ENCODE measurements at places on chromosomes 7 and 10. TPM values are rescaled to one million over a fixed set of nuclear protein-coding genes. Genes with fewer than 3 reads are reported as not detected.
A peak's percentile ranks its signal among the peaks of the same experiment; 100 is the strongest.

DNA sequence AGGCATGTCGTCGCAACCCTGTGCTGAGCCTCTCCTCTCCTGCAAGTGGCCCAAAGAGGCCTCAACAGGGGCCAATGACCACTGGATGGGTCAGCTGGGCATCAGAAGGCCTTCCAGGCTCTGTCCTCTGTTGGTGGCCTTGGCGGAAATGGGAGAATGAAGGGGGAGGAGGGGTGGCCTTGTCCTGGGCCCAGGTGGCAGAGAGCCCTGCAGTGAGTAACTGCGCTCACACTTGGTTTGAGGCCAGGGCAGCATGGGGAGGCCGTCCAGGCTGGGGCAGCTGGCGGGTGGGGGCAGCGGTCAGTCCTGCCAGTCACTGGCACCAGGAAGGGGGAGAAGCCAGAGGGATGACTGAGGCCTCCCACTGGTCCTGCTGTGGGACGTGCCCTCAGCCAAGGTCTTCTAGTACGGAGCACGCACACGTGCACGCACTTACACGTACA, 59.8 kb downstream of the LHPP start:
- no peak overlapping the region for H3K4me3 ChIP-seq
- no peak for DNase-seq
- H3K27ac ChIP-seq = no peak overlapping the region

DNA sequence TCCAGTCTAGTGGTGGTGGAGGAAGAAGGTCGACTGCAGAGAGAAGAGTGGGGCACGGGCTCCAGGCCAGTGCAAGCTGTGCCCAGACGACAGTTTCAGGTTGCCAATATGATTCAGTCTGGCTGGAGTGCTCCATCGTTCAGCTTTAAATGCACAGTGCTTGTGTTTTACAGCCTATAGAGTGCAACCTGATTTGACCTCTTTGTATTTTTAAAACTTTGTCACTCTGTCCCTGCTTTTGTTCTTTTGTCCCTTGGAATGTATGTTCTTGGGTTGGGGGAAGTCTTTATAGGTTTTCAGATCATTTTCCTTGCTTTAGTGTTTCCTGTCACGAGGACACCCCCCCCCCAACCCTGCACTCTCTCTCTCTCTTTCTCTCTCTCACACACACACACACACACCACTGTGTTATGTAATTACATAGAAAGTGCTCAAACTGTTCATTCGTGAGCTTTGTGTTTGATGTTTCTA, 198.0 kb downstream of the CAMK1D start:
- H3K27me3 ChIP-seq = no peaks in the 10 kb centered on the region
- no peak overlapping the region for H3K4me3 ChIP-seq
- no peak for DNase-seq
- peaks cover 9% of the 10 kb centered on the region for H3K36me3 ChIP-seq
- no peak overlapping the region for H3K27ac ChIP-seq

DNA sequence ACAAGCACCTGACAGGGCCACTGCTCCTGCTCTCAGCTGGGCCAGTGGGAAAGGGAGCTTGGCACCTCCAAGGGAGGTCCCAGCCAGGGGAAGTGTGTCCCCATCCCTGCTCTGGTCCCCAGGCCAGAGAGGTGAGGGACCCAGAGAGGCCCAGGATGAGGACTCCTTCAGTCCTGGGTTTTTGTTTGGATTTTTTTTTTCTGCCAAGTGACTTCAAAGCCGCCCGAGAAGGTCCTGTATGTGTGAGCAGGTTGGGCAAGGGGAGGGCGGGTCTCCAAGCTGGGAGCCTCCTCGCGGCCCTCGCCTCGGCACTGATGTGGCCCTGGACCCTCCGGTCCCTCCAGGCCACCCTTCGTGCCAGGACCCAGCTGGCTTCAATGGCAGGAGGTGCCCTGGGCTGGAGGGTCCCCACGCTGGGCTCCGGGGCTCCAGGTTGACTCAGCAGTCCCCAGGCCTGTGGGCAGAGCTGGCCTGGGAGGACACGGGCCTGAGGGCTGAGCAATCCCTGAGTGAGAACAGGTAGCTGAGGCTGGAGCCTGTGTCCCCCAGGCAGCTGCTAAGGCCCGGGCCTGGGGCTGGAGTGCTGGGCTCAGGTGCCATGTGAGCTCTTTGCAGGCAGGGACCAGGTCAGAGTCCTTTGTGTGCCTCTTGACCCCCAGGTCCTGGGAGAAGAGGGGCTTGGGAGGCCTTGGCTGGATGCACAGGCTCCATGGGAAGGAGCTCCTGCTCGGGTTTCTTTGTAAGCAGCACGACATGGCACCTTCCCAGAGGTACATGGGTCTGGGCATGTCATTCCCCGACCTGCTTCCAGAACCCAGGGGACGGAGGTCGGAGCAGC, 140.6 kb downstream of the FAM53B start:
- no peak overlapping the region for H3K27ac ChIP-seq
- H3K36me3 ChIP-seq = no peaks in the 10 kb centered on the region
- DNase-seq = no peak
- H3K27me3 ChIP-seq = no peaks in the 10 kb centered on the region
- H3K4me1 ChIP-seq = no peaks in the 10 kb centered on the region

- peak; percentile 9 for DNase-seq
- peaks cover 12% of the 10 kb centered on the region for H3K27me3 ChIP-seq
- no peaks in the 10 kb centered on the region for H3K4me1 ChIP-seq
Observed at GRCh38 chr10:43045631-43046287, 31.1 kb upstream of the RET start.

GRCh38 chr7:7699970-7700369, 18.4 kb downstream of the RPA3 start:
- H3K27me3 ChIP-seq = no peaks in the 10 kb centered on the region
- DNase-seq = no peak
- peaks cover 3% of the 10 kb centered on the region for H3K36me3 ChIP-seq
- no peak overlapping the region for H3K27ac ChIP-seq
- peaks cover 1% of the 10 kb centered on the region for H3K4me1 ChIP-seq
- H3K4me3 ChIP-seq = no peak overlapping the region

DNA sequence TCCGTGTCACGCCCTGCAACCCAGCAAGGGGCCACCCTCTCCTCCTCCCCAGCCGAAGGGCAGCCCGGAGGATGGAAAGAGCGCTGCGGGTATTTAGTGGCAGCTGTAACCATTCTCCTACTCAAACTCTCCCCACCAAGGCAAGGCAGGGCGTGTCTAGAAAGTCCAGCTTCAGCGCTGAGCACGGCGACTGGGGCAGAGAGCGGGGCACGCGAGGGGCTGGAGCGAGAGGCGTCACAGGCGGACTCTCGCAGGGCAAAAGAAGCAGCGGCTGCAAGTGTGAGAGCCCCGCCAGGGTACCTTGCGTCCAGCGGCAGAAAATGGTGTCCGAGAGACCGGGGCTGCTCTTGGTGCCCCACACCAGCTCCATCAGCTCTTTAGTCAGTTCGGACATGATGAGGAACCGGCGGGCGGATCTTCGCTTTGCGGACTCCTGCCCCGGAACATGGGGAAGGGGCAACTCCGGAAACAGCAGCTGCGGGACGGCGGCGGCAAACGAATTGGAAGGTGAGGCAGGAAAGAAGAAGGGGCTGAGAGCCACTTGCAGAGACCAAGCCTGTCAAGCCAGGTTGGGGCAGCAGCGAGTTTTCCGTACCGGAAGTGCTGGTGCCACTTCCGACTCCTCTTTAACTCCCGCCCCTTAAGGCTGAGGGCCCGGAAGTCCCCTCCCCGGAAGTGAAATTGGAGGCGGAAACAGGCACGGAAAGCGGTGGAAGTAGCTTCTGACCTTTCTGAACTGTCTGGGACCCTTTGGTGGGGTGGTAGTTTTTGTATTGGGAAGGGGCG, at the start of gene MINDY3:
TSS of gene MINDY3 (minus strand) at position 602 of the 786 bp plus-strand sequence. CDS start at position 394, 208 bp downstream.
- H3K27me3 ChIP-seq = peaks cover 16% of the 10 kb centered on the region
- H3K4me3 ChIP-seq = peak within 1 kb of the TSS; percentile 98
- peak within 1 kb of the TSS; percentile 93 for H3K27ac ChIP-seq
- H3K36me3 ChIP-seq = peaks cover 32% of the 10 kb centered on the region
- DNase-seq = peak; percentile 87
- H3K4me1 ChIP-seq = peaks cover 35% of the 10 kb centered on the region

DNA sequence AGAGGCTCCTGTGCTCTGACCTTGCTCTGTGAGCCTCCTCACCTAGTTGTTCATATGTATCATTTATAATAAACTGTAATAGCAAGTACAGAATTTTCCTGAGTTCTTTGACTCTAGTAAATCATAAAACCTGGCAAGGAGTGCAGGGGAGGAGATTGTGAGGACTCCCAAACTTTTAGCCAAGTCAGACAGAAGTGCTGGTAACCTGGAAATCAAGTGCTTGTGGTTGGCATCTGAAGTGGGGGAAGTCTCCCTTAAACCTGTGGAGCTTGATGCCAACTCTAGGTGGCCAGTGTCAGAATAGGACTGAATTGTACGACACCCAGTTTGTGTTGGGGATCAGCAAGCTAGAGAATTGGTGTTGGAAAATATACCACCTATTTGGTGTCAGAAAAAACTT, 206.3 kb upstream of the GRB10 start:
- H3K27me3 ChIP-seq = peaks cover 10% of the 10 kb centered on the region
- no peak for DNase-seq
- H3K27ac ChIP-seq = no peak overlapping the region
- no peaks in the 10 kb centered on the region for H3K4me1 ChIP-seq
- no peaks in the 10 kb centered on the region for H3K36me3 ChIP-seq

DNA sequence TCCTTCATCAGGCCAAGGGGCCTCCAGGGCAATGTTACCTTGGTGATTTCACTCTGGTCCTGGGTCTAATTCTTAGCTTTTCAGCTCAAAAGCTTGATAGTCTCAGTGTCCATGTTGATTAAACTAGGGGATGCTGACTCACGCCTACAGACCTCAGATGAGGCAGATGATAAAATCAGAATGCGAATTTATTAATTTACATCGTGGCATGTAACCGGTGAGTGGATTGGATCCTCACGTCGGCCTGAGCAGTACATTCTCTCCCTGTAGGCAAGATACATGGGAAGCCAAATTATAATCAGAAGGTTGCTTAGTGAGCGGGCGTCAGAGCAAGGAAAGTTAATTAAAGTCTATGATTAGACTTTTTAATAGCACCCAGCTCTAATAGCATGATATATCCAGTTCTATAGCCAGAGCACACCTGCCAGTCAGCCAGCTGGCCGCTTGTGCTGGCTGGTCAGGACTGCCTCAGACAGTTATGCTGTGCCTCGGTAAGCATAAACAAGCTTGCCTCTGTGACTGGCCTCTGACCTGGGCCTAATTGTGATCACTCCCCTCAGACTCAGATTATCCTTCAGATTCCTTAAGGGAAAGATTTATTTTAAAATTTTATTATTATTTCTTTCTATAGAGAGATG, 20.2 kb upstream of the CPA5 start:
- H3K36me3 ChIP-seq = no peaks in the 10 kb centered on the region
- no peaks in the 10 kb centered on the region for H3K27me3 ChIP-seq
- DNase-seq = no peak
- H3K27ac ChIP-seq = no peak overlapping the region
- no peak overlapping the region for H3K4me3 ChIP-seq

GRCh38 chr7:100604976-100605911, 3.1 kb downstream of the PCOLCE start:
- H3K27me3 ChIP-seq = peaks cover 5% of the 10 kb centered on the region
- H3K4me1 ChIP-seq = peaks cover 39% of the 10 kb centered on the region
- H3K4me3 ChIP-seq = peak overlapping the region; percentile 82

OGDHL gene
- total RNA-seq = not detected

CNTNAP2 gene
- not detected for total RNA-seq

Data from activated CD4-positive, alpha-beta memory T cell treated with anti-CD3 and anti-CD28 coated beads, Interleukin-2, amount 10 ng/mL, durations not matched to agents 7 days and 5 days (primary cell).